NCI-H774 (cell line): ENCODE measurements at places on chromosomes 3 and 15.

DNA sequence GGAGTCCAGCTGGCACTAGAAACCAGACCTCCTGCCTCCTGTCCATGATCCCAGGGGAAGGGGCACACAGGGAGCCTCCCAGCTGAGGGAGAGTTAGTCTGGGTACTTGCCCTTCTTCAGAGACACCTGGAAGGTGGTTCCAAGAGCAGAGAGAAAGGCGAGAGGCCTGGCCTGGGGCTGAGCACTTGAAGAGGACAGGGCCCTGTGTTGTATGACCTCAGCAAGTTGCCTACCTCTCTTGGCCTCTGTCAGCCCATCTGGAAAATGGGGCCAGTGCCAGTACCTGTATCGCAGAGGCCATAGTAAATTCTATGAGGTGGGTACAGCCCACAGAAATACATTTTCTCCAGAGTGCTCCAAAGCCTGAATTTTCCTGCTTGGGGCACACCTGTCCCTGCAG lies 19.5 kb downstream of the PTH1R start:
- DNase-seq, result no peak

GRCh38 chr3:11328196-11328945 lies 56.2 kb downstream of the ATG7 start:
- DNase-seq, result no peak

GRCh38 chr15:56838085-56838484 lies 80.4 kb upstream of the TCF12 start:
- DNase-seq, result no peak

DNA sequence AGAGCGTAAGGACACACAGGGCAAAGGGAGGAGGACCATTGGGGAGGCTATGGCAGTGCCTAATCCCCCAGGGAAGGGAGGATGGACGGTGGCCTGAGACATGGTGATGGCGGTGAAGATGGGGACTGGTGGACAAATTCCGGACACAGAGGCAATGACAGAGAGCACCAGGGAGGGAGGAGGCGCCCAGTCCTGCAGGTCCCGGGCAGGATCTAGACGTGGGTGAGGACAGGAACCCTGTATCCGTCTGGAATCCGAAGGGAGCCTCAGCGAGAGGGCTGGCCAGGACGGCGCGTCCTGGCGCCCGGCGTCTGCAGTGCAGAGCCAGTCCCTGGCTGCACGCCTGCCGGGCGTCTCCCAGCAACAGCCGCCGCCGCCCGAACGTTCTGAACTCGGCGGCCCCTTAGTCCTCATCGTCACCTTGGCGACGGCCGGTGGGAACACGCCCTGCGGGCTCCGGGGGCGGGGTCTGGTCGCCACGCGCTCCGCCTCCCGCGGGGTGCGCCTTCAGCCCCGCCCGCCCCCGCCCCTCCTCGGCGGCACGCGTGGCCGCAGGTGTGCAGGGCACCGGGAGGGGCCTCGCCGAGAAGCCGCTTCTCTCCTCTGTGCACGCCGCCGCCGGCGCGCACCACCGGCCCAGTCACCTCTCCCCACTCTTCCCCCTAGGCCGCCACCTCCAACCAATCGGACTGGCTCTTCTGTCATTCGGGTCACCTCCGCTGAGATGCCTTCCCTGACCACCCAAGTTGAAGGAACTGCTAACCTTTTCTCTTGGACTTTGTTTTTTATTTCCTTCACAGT lies 11.6 kb downstream of the XIRP1 start:
- peak; percentile 79 for DNase-seq

- no peak for DNase-seq
Observed at GRCh38 chr3:143998266-143998665, 26.6 kb downstream of the DIPK2A start.

GRCh38 chr3:43784640-43785011 lies 93.9 kb downstream of the ABHD5 start:
- DNase-seq, result no peak

DNA sequence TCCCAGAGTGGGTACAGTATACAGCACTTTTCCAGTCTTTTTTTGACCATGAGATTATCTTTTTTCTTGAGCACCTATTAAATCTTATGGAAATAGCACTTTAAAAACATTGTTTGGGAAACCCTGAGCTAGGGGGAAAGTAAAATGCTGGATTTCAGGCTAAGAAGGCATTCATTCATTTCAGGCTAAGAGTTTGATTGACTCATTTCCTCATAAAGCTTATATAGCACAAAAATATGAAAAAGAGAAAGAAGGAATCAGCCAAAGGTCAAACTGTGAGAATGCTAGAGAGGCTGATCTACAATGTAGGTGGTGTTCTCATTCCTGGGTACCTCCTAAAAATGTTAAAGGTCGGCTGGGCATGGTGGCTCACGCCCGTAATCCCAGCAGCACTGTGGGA lies 10.5 kb downstream of the TTC23 start:
- DNase-seq, result no peak

DNA sequence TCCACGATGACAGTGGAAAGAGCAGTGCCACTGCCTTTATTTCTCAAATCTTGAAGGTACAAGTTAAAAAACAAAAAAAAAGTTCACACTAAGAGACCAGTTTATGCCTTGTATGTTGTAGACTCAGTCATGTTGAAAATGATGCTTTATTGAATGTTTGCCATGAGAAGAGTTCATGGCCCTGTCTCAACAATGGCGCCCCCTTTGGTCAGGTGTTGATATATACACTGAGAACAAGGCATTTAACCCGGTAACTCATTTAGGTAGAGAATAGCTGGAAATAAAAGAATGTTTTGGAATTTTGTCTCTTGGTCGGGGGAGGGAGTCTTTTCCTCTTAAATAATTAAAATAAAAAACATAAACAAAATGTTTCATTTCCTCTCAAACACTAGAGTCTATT lies 145.6 kb upstream of the SLC2A2 start:
- no peak for DNase-seq

GRCh38 chr15:45023659-45024225 lies 747 bp downstream of the SORD start:
- no peak for DNase-seq

DNA sequence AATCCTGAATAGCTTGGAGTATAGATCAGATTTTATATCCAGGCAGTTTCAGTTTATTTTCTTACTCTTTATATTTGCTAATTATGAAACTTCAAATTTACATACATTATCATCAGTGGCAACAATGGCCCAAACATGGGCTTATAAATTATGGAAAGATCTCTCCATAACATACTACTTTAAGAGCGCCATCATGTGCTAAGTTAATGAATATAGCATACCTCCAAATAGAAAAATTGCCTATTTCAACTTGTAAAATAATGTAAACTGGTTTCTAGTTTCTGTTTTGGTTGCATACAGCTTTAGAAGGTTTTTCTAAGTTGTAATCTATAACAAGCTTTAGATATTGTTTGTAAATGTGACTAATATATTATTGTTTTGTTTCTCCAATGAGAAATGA lies 531.3 kb upstream of the UBE2E2 start:
- DNase-seq, result no peak

DNA sequence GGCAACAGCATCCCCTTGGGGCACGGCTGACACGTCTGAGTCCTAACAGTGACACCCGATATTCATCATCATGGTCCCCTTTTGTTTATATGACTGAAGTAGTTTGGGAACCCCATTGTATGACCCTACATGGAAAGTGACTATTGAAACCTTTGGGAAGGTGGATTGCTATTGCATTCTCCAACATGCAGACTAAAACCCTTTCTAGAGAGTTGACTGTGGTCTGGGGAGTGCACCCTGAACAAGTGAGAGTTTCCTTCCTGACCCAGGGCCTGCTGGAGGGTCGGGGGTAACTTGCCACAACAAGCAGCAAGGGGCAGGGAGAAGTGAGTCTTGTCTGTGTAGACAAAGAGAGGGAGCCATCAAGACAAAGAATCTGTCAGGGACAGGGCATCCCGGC lies 54.4 kb downstream of the ISG20 start:
- no peak for DNase-seq
